ENCODE measurements at places on chromosomes 6 and 20. TPM values are rescaled to one million over a fixed set of nuclear protein-coding genes. Genes with fewer than 3 reads are reported as not detected.

The PCMTD2 gene
- 38.2 TPM for total RNA-seq

The PLCG1 gene
- 261 TPM for total RNA-seq

The ZBTB12 gene
- 1.7 TPM for total RNA-seq

The CAGE1 gene
- not detected for total RNA-seq

The BPIFB2 gene
- total RNA-seq, result not detected

The SMOC2 gene
- total RNA-seq, result not detected

The FAM50B gene
- 6.8 TPM for total RNA-seq

The TBCC gene
- total RNA-seq, result 33.2 TPM

Measured in glomerular endothelial cell (primary cell).